ENCODE measurements at places on chromosomes 12 and 14. TPM values are rescaled to one million over a fixed set of nuclear protein-coding genes. Genes with fewer than 3 reads are reported as not detected.

GRCh38 chr12:31390991-31391390, 65.0 kb upstream of the SINHCAF start:
- DNase-seq: no peak

PZP gene
- polyA plus RNA-seq: 0.47 TPM

RIPK3 gene
- 3.3 TPM for polyA plus RNA-seq

- DNase-seq: no peak
Observed at GRCh38 chr12:115303723-115304309, 619.8 kb upstream of the TBX3 start.

COCH gene
- polyA plus RNA-seq: 2.8 TPM

DNA sequence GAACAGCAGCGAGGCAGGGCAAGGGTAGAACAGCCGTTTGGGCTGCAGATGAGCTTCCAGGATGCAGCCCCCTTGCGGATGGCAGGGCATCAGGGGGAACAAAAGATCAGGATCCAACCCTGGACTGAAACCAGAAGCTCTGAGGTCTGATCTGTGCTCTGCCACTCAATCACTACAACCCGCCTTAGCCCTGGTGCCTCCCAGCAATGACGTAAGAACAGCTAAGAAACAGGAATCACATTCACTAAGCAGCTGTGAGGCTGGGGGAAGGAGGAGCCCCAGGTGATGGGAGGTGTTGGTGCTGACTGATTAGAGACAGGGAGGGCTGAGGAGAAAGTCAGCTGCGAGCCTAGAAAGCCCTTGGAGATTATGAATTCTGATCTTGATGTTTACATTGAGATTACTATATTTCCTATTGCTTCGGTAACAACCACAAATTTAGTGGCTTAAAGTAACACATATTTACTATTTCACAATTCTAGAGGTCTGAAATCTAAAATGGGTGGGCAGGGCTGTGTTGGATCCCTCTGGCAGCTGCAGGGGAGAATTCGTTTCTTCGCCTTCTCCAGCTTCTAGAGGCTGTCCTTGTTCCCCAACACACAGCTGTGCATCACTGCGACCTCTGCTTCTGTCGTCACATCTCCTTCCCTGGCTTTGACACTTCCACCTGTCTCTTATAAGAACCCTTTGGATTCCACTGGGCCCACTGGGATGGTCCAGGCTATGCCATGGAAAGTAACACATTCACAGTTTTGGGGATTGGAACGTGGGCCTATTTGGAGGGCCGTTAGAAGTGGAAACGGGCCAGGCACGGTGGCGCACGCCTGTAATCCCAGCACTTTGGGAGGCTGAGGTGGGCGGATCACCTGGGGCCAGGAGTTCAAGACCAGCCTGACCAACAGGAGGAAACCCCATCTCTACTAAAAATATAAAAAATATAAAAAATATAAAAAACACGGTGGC, 6.1 kb upstream of the CD9 start:
- DNase-seq: no peak

Measured in left renal pelvis (tissue), 4 donors.